Transverse colon (tissue), 4 donors: ENCODE measurements at places on chromosomes 3 and 15.

- no peak for DNase-seq
These were observed 138.3 kb upstream of the ABHD17C start for GRCh38 chr15:80556694-80557367.

DNA sequence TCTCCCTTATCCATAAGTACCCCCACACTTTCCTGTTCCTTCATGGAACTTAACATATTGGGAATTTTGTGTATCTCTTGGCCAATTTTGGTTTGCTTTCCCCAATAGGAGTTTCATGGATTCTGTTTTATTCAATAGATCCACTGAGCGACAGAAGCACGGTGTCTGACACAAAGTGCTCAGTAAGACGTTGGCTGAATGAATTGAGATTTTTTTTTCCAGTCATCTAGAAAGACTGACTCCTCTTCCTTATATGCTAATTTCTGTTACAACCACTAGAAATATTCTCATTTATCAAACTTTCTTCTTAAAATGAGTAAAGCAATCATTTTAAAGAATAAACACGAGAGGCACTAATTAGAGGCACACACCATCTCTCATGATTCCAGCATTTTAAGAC is 48.1 kb downstream of the UBP1 start:
- DNase-seq, result no peak

GRCh38 chr3:111961461-111962164 is 17.2 kb upstream of the ABHD10 start:
- no peak for DNase-seq

- no peak for DNase-seq
These were observed 730.7 kb downstream of the SQOR start for GRCh38 chr15:46365572-46365971.

DNA sequence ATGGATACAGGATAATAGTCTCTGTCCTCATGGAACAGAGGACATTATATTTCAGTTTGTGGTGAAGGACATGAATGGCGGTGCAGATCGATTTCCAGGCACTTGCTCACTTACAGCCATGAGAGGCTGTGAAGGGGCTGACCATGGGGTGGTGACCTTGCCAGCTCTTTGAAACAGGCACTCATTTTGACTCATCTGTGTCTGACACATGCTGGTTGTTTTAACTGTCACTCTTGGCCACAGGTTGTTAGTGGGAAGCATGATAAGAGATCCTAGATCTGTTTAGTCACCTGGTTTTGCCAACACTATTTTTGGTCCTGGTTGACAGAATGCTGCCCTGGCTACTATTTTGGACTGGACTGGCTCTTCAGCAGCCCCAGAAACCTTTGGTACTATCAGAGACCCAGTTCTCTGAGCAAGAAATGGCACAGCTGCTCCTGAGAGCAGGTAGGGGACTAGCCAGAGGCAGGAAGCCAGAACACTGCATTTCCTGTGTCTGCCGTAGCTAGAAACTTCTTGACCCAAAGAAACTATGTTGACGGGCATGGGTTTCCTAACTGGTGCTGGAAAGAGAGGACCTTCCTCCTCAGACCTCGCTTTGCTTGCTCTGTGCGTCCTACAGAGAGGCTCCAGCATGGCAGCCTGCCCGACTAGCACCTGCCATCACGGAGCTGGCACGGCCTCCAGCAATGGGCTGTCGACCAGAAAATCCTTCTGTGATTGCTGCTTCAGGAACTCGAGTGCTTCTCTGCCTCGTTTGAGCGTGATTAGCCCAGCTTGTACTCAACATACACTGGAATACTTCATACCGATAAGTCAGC is 6.3 kb downstream of the PXYLP1 start:
- no peak for DNase-seq

DNA sequence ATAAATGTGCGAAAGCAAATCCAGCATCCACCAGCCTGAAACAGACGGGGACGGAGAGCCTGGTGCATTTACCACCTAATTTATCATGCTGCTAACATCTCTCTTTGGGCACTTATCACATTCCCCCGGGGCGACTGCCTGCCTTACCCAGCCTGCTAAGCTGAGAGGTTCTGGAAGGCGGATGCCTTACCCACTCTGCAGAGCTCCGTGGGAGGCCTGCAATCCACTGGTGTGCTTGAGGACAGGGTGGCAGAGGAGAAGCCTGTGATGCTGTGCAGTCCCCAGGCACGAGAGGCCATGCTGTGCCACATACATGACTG is 25.5 kb downstream of the MGLL start:
- no peak for DNase-seq

DNA sequence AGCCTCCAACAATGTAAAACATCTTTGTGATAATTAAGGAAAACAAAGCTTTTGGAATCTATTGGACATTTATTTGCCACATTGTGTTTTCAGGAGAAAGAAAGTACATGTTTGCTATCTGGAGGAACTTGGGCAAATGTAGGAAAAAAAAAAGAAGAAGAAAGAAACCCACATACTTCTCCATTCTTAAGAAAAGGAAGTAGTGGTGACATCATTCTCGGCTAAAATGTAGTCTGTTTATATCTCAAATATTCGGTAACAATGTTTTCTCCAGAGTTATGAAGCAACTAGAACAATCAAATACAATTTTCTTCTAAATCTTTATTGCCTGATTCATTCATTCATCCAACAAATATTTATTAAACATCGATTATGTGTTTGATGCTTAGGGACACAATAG is 2.3 kb upstream of the TGFBR2 start:
- no peak for DNase-seq

- DNase-seq, result no peak
These were observed 426.7 kb downstream of the AGBL1 start for GRCh38 chr15:86506401-86506800.

- DNase-seq, result peak; percentile 51
These were observed 35.5 kb upstream of the CGNL1 start for GRCh38 chr15:57340682-57341259.

DNA sequence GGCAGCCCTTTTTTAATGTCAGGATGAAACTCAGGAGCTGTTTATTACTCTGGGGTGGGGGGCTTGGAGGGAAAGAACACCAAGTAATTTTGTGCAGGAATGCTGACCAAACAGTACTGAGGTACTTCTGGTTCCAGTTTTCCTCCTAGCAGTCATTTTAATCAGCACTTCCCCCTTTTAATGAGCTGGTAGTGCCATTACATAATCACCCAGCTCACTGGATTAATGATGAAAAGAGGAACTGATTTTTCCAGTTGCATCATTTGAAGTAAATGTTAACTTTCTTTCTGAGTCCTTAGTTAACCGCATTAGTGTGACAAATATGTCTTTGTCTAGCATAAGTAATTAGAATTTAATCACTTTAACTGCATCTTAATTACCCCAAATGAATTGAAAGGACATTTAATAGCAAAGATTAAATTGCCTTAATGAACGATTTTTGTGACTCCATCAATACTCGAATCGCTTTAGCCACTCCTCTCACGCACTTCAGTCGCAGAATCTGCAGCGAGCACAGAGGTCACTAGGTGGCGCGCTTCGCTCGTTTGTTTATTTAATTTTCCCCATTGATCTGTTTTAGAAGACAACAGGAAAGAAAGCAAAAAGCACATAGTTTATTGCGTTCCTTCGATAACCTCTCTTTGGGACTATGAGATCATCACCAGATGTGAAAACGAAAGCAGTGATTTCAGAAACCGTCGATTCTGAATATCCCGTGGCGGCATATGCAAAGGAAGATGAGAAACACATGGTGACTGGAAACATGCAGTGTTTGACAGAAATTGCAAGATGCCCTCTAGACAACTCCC is 9.8 kb downstream of the ONECUT1 start:
- DNase-seq, result peak; percentile 68

GRCh38 chr3:12127391-12127790 is 31.3 kb downstream of the TIMP4 start:
- no peak for DNase-seq

- DNase-seq, result peak; percentile 68
These were observed 174.7 kb upstream of the IL12A start for GRCh38 chr3:159813822-159814531.

- DNase-seq, result no peak
These were observed 441.5 kb upstream of the ARHGEF26 start for GRCh38 chr3:153679714-153680113.

GRCh38 chr15:29114221-29115092 is 155.2 kb downstream of the NSMCE3 start:
- DNase-seq, result no peak

DNA sequence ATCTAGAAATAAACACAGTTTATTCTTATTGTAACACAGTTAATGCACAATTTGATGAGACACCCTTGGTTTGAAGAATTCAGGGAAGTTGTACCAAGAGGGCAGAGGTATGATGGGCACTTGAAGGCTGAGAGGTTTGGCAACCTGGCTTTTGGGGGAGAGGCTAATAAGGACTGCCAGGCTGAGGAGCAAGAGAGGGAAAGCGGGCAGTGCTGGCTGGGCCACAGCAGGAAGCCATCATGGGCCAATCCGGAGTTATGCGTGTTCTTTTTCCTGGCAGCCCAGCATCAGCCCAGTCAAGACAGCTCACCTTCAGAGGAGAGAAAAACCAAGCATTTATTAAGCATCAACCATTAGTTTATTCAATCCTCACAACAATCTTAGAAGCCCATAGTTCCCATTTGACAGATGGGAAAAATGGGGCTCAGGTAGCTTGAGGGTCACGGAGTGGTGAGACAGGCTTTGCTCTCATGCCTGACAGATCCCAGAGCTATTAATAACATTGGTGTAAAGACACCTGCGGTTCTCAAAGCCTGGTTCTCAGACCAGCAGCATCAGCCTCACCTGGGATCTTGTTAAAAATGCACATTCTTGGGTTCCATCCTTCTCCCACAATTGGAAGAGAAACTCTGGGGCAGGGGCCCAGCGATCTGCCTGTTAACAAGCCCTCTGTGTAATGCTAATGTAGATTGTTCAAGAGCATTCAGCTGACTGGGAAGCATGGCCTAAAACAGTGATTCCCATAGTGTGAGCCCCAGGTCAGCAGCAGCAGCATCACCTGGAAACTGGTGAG is 183.7 kb downstream of the NTRK3 start:
- DNase-seq, result no peak

DNA sequence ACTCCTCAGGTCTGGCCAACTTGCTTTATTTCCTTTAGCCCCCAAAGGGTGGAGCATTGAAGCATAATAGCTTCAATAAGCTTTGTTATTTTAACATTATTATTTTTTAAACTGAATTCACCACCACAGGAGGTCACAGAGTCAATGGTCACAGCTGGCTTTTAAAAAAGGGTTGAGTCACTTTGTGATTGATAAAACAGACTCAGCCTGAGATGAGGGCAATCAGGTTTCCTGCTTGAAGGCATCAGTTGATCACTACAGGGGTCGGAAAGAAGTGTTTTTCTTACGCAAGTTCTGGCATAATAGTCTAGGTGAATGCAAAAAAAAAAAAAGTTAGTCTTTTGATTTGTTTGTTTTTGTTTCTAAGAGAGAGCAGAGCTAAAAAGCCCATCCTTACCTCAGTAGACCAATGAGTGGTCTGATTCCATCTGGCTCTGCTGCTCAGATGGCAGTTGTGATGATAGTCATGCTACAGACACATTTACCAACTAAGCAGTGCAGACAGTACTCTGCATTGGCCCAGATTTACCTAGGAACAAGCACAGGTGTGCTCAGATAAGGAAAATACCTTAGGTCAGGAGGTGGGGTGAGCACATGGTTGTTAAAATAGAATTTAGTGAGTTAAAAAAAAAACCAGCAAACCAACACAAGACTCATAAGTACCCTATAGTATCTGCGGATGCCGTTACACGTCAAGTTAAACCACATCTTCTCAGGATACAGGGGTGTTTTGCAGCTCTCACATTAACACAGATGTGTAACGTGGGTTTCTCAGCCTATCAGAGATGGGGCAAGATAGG is 22.6 kb downstream of the ZNF80 start:
- DNase-seq, result no peak
